Aorta (tissue), 5 donors: ENCODE measurements at places on chromosomes 4 and X. TPM values are rescaled to one million over a fixed set of nuclear protein-coding genes. Genes with fewer than 3 reads are reported as not detected.

GRCh38 chrX:123311486-123311885, 127.4 kb downstream of the GRIA3 start:
- no peak for DNase-seq

- no peak for DNase-seq
These were observed 215.2 kb downstream of the ANTXR2 start for GRCh38 chr4:79857811-79858210.

Gene OTC
- total RNA-seq, result 1.4 TPM

DNA sequence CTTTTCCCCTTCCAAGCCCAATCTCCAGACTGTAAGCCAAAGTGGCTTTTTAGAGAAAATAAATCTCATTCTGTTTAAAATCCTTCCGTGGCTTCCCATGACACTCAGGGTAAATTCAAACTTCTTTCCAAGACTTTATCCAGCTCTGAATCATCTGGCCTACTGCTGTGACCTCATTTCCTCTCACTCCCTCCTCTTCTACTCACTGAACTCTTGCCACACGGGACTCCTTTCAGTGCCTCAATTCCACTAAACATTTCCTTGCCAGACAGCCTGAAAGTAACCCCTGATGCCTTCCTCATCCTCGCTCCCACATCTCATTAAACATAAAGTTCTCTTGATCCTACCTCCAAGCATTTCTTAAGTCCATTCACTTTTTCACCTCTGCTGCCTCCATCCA, 27.8 kb upstream of the RNF128 start:
- no peak for DNase-seq

Gene DUSP9
- not detected for total RNA-seq

DNA sequence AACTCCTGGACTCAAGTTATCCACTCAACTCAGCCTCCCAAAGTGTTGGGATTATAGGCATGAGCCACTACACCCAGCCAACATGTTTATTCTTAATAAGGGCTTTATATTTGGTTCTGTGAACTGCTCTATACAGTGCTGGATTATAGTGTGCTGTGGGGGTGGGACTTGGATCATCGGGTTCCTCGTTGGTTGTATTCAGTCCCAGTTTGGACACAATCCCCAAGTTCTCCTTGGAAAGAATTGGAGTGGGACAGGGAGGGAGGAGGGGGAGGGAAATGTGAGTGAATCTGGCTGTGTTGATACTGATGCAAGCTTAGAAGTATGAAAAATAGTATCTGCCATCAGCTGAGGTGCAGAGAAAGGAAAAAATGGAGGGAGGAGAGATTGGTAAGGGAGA, 121.3 kb downstream of the KIT start:
- DNase-seq, result no peak

DNA sequence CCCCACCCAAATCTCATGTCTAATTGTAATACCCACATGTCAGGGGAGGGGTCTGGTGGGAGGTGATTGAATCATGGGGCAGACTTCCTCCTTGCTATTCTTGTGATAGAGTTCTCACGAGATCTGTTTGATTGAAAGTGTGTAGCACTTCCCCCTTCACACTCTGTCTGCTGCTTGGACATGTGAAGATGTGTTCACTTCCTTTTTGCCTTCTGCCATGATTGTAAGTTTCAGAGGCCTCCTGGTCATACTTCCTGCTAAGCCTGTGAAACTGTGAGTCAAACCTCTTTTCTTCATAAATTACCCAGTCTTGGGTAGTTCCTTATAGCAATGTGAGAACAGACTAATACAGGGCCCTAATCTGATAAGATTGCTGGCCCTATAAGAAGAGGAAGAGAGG, 1514.8 kb downstream of the RPA4 start:
- DNase-seq, result no peak

- no peak for DNase-seq
These were observed 67.2 kb downstream of the INPP4B start for GRCh38 chr4:142778900-142779299.

Gene SLC7A11
- total RNA-seq, result 0.81 TPM

Gene SYNPO2
- 1,531 TPM for total RNA-seq

- DNase-seq, result no peak
These were observed 29.8 kb downstream of the PRSS12 start for GRCh38 chr4:118322831-118323502.

Gene EPGN
- not detected for total RNA-seq

Gene MAGEC3
- total RNA-seq, result 2.2 TPM

Gene SLC4A4
- 6.2 TPM for total RNA-seq

Gene MAGEB10
- not detected for total RNA-seq

Gene COMMD8
- total RNA-seq, result 11.7 TPM

- DNase-seq, result no peak
These were observed 55.8 kb upstream of the ARHGAP24 start for GRCh38 chr4:85419103-85419502.

Gene PLP1
- total RNA-seq, result 7.7 TPM

- no peak for DNase-seq
These were observed 147.7 kb downstream of the RBM46 start for GRCh38 chr4:154928640-154929257.

DNA sequence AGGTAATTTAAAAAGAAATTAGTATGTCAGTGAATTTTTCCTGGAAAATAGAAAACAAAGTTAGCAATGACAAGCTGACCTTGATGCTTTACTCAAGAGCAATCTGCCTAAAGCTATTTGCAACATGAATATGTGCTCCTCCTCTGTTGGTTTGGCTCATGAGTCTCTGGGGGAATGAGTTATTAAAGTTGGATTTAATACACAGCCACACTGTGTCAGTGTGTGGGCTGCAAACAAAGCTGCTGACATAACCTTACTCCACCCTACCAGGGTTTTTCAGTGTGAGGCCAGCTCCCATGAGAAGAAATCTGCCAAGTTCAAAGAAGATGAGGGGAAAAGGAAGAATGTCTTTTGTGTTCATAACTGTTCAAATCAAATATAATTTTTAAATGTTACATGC, 280.5 kb downstream of the TLL1 start:
- DNase-seq, result no peak

GRCh38 chr4:22237155-22237751, 278.6 kb downstream of the ADGRA3 start:
- DNase-seq, result no peak

Gene ITM2A
- total RNA-seq, result 153 TPM

Gene BRS3
- not detected for total RNA-seq

Gene PABPC1L2A
- total RNA-seq, result not detected

Gene GLOD5
- not detected for total RNA-seq

DNA sequence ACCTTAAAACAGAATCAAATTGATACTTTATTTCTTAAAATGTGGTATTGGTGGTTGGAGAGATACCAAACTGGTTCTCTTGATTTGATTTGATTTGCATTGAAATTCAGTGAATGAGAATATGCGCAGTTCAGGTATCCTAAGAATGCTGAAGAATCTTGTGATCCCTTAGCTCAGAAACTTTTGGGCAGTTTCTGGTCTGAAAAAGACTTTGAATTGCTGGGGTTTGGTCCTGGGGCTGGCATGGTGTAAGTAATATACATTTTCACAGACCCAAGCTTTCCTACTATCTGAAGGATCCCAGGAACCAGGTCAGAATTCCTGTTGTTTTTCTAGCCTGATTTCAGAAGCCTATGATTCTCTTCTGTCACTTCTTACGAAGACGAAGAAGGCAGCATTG, 6.6 kb downstream of the RAB33B start:
- DNase-seq, result no peak

GRCh38 chr4:6032249-6033244, 14.3 kb upstream of the C4orf50 start:
- DNase-seq, result no peak

GRCh38 chrX:107750263-107750662, 25.3 kb downstream of the TSC22D3 start:
- no peak for DNase-seq

DNA sequence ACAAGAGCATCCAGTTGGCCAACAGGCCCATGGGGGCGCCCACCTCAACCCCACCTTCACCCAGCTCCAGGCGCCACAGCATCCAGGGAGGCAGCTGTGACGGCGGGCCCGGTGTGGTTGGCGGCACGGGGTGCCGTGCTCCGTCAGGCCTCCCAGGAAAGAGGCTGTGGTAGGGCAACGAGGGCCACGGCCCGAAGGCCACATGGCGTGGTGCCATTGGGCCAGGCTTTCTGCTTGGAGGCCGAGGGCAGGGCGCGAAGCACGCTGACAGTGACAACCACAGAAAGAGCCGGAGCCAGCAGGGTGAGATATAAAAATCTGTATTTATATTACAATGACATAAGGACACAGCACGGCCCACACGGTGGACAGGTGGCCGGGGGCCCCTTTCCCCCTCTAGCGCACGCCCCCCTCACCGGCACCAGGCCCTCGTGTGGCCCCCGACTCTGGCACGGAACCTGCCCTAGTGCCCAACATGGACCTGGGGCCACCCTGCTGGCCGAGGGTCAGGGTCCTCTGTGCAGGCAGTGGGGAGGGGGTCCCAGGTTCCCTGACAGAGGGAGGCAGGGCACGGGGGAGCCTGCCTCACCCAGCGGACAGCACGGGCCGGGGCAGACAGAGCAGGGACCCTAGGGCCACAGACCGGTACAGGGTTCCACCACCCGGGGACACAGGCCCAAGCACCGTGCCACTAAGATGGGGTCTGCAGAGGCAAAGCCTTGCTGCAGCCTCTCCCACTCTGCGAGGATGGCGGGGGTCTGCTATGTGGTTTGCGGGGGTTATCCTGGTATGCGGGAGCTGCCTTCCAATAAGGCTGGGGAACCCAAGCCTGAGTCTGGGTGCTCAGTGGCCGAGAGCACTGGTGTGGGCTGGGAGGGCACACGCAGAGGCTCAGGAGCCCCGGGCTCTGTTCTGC, 5.5 kb upstream of the HAUS3 start:
- DNase-seq, result peak; percentile 43

DNA sequence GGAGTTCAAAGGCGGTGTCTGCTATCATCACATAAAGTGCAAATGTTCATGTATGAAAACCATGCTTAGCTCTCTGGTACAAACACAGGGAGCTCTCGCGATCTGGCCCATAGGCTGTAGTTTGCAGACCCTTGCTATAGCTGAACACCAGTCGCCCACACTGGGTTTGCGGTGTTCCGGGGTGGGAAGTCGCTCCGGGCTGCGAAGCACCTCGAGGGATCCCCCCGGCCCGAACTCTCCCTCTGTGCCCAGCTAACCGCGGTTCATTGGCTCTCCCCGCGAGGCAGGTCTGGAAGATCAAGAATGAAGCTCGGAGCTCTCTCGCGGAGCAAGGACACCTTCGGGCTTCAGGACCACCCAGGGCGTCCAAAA, 341 bp upstream of the PRPS2 start:
- no peak for DNase-seq

Gene EDA2R
- 5.9 TPM for total RNA-seq

Gene NOX1
- total RNA-seq, result not detected

DNA sequence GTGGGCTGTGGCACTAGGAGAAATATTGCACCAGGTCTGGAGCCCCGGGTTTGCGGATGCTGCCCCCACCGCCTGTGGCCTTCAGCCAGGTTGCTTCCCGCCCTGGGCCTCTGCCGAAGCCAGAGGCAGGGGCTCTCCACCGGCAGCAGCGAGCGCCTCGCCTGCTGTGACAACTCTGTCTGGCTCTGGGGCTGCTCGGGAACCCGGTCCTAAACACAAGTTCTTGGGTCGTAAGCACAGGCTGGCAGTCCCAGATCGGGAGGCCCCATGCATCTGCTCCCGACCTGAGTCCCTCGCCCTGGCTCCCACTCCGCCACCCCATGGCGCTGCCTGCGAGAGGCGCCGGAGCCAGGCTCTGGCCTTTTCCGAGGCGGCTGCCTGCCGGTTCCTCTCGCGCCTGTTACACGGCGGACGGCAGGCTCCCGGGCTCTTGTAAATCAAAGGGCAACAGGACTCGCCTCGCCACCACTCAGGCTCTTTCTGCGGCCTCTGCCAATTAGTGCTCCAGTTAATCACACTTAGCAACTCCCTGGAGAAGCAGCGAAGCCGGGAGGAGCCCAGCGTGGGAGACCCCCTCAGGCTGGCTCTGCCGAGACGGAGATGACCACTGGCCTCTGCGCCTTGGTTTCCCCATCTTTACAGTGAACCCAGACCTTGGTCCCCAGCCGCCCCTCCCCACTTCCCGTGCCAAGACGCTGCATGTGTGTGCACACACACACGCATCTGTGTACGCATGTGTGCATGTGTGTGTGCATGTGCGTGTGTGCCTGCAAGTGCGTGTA, 109.2 kb downstream of the DCTD start:
- no peak for DNase-seq

DNA sequence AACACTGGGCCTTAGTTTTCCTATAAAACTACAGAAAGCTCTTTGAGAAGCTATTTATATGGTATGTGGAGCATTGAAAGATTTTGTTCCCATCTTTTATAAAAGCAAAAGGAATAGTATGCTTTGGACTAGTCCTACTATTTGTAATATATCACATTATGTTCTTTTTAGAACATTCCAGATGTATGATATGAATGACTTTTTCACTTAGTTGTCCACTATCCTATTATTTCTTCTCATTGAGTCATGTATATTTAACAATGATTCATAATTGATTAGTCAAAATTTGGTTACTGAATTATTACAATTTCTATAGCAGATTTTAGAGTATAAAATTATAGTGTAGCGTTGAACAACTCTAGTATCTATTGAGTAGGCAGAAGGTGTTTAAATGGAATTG, 34.2 kb downstream of the RASSF6 start:
- DNase-seq, result no peak

- DNase-seq, result no peak
These were observed 5.2 kb downstream of the SH3KBP1 start for GRCh38 chrX:19882066-19882775.

GRCh38 chrX:4708970-4709760, 995.7 kb upstream of the PRKX start:
- no peak for DNase-seq

GRCh38 chrX:12052109-12052508, 86.2 kb upstream of the FRMPD4 start:
- DNase-seq, result no peak

DNA sequence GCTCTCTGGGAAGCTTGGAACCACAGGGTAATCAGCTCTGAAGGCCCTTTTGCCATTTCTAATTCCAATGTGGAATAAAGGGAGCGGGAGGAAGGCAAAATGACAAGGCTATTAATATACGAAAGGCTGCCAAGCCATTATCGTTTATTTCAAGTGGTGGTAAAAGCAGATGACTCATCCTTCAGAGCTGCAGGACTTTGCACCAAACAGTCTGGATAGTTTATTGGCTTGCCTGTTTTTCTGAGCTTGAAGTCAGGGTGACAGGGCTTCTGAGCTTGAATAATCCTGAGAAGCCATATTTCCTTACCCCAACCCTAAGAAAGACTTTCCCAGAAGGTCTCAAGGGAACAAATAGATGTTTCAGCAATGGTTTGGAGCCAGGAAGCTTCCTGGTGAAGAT, 7.7 kb upstream of the GABRE start:
- DNase-seq, result no peak

Gene AFM
- not detected for total RNA-seq

Gene ALB
- 0.84 TPM for total RNA-seq
